ENCODE measurements at places on chromosomes 2 and 18.

GRCh38 chr2:72139471-72139873 is 8.2 kb downstream of the CYP26B1 start:
- DNase-seq: no peak

- DNase-seq: no peak
Measured at GRCh38 chr18:29241199-29241598, 1064.3 kb upstream of the CDH2 start.

DNA sequence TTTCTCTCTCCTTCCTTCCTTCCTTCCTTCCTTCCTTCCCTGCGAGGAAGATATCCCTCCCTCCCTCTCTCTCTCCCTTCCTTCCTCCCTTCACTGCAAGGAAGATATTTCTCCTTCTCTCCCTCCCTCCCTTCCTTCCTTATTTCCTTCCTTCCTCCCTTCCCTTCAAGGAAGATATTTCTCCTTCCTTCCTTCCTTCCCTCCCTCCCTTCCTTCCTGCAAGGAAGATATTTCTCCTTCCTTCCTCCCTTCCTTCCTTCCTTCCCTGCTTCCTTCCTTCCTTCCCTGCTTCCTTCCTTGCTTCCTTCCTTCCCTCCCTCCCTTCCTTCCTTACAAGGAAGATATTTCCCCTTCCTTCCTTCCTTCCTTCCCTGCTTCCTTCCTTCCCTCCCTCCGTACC is 229.5 kb downstream of the ZBTB7C start:
- no peak for DNase-seq

DNA sequence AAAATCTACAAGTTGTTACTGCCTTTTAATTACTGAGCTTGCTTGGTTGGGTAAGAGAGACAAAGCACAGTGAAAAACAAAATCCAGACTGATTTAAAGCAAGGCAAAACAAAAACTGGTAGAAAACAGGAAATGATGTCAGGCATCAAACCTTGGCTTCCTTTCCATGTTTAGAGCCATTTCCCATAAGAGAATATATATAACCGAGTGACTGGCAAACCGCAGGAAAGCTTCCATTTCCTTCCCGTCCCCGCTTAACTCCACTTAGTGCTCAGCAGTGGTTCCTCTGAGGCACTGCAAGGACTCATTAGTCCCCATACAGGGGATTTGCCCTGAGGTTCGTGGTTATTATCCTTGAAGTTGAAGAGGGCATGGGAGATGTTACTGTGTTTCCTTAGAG is 446.3 kb downstream of the LPIN1 start:
- DNase-seq: no peak

GRCh38 chr2:27690052-27690451 is 26.4 kb downstream of the SLC4A1AP start:
- DNase-seq: no peak

DNA sequence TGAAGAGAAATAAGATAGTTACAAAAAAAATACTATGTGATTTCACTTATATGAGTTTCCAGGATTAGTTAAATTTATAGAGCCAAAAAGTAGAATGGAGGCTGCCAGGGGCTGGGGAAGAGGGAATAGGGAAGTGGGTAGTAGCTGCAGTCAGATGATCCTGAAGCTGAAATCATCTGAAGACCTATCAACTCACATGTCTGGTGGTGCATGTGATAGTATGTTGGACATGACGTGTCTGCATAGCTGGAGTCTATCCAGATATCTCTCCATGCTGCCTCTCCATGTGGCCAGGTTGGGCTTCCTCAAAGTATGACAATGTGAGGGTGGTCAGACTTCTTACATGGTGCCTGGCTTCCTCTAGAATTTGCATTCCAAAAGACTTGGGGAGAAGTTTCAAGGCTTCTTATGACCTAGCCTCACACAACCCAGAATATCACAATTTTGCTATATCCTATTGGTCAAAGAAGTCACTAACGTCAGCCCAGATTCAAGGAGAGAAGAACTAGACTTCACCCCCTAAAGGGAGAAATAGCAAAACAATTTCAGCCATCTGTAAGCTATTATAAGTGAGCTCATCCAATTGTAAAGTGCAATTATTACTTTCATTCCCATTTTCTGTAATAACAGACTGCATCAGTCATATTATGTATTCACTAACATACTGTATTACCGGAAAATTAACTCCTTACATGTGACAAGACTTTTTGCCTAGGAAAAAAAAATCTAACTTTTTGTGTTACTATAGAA is 14.0 kb upstream of the ZNF396 start:
- DNase-seq: no peak

GRCh38 chr18:44569391-44570055 is 111.2 kb upstream of the SETBP1 start:
- DNase-seq: no peak

GRCh38 chr2:129233751-129234406 is 745.6 kb upstream of the RAB6C start:
- DNase-seq: no peak

DNA sequence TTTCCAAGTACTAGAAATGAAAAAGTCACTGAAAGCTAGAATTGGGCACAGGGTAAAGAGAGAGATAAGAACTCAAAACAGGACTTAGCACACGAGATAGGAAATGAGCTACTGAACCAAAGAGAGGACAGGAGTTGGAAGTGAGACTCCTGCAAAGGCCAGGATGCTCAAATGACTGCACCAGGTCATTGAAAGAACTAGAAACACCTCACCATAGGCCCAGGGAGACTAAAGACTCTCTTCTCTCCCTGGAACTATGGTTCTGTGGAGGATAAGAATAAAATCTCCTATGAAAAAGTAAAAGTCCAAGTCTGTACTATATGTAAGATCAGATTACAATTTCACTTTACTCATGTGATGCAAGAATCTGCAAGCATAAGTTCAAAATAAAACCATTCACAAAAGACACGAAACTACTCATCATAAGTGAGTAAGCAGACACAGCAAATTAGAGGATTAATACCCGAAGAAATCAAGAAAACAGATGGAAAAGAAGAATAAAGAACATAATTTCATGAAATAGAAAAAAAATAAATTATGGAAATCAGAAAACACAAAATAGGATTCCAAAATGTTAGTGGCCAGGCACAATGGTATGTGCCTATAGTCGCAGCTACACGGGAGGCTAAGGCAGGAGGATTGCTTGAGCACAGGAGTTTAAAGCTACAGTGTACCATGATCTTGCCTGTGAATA is 6.5 kb downstream of the NBAS start:
- no peak for DNase-seq

DNA sequence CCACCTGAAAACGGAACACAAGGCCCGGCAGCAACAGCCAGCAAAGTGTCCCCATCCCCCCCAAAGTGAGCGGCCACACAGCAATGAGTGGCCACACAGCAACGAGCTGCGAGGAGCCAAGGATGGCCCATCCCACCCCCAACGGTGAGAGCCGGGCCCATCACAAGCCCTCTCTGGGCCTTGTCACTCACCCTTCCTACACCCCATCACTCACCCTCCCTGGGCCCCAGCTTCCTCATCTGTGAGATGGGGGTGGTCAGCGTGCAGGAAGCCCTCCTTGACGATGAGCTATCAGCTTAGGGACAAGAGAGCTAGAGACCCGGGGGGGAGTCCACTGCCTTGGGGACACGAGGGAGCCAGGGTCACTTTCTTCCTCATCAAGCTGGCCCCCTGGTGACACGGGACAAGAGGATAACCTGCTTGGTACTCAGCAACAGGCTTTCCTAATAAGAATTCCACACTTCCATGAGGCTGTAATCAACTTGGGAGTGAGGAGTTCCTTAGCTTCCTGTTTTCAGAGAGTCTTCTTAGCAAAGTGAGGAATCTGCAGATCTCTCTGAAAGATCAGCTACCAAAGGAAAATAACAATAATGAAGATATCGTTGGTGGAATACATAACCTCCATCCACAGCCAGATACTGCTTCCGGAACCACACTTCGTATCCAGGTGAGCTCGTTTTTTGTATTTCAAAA is 92.8 kb downstream of the HDAC4 start:
- no peak for DNase-seq

DNA sequence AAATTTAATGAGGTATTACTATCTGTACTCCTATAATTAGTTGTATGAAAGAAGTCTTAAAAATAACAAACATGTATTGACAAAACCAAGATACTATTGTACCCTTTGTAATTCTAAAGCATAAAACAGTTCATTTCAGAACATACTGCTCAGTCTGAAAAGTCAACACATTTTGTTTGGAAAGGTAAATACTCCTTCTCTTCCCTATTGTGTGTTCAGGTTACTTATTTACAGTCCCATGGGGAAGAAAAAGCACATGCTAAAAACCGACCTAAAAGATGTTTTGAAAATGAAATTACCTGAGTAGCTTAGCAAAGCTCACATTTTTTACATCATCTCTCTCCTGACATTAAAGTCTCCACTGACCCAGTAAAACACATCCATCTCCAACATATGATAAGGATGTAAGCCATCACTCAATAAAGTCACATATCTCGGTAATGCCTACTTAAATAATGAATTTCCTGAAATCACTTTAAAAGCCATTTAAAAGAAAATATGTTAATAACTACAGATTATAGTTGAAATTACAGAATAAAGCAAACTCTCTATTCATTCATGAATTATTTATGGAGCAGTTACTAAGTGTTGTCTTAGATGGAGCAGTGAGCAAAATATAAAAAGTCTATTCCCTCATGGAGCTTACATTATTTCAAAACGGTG is 75.6 kb upstream of the FZD5 start:
- DNase-seq: no peak

GRCh38 chr2:119204525-119204924 is 19.1 kb upstream of the STEAP3 start:
- DNase-seq: no peak

DNA sequence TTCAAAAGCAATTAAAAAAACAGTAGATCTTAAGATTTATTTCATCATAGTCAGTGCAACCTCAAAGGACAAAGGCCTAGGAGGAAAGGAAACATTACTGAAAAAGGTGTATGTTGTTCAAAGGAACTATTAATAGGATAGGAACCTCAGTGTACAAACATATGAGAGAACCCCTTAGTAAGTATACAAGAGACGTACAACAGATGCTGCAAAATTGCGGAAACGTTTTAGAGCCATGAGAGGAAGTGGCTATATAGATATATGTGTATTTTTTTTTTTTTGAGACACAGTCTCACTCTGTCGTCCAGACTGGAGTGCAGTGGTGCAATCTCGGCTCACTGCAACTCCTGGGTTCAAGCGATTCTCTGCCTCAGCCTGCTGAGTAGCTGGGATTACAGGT is 22.2 kb downstream of the PIK3C3 start:
- DNase-seq: no peak

- DNase-seq: no peak
Measured at GRCh38 chr2:241760301-241760771, 16.3 kb upstream of the GAL3ST2 start.

DNA sequence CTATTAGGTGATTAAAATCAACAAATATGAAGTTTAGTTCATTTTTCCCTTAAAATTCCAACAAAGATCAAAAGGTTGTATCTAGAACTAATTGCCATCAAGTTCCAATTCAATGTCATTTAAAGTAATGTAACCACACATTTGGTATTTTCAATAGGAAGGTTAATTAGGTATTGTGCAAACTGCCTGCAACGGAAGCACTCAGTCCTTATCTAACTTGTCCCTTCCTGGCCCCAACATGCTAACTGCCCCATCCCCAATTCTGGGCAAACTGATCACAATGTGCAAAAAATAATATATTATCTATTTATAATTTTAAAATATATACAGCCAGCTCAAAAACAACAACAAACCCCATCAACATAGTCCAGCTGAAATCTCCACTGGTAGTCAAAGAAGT is 33.2 kb downstream of the VIL1 start:
- no peak for DNase-seq

DNA sequence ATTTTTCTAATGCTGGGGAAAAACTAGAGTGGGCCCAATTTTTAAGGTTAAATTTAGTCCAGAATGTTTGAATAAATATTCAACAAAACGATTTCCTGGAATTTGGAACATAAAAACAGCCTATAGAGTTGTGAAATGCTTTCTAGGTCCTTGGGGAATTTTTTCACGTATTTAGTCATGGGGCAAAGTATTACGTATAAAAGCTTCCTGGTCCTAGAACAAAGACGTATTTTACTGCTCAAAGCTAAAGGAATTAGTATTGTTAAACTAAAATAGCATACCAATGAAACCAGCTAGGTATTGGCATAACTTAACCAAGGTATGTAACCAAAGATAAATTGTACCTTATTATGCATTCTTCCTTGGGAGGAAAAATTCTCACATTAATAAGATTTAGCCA is 1.6 kb downstream of the SESTD1 start:
- no peak for DNase-seq

GRCh38 chr2:150474326-150475074 is 13.0 kb downstream of the RND3 start:
- no peak for DNase-seq

DNA sequence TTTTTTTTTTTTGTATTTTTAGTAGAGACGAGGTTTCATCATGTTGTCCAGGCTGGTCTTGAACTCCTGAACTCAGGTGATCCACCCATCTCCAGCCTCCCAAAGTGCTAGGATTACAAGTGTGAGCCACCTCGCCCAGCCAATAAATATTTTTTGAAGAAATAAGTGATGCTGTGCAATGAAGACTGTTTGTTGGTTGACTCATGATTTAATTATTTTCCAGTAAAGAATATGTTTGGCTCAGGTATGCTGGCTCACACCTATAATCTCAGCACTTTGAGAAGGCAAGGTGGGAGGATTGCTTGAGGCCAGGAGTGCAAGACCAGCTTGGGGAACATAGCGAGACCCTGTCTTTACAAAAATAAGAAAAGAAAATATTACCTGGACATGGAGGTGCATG is 41.8 kb upstream of the LPIN2 start:
- DNase-seq: no peak

DNA sequence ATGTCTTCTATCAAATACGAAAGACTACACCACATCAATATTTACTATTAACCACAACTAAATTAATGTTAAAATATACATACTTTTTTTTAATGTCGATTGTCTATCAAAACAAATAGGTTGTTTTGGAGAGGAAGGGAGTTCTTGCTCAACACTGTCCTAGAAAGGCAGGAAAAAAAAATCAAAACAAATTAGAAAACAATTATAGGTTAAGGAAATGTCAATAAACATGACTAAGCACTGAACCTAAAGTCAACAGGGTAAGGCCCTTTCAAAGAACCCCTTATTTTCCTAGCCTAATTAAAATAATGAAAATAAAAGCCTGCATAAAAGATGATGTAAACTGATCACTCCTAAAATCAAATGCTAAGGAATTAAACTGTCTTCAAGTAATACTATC is 2.8 kb downstream of the CEP76 start:
- no peak for DNase-seq

DNA sequence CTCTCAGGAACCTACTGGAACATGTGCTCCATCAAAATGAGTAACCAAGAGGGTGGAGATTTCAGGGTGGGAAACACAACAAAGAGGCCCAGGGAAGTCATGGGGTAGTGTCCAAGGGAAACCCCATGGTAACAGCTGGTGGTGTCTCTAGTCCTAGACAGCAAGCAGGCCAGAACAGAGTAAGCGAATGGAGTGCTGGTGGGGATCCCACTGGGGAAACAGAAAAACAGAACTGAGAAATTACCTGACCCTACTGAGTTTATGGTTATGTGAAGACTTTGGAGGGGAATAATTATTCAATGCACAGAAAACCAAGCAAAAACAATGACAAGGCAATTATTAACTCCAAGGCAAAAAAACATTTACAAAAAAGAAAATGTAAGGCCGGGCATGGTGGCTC is 16.9 kb downstream of the ERCC3 start:
- no peak for DNase-seq
